Anterior cingulate cortex (tissue), 58 donors: ENCODE measurements at places on chromosomes 3 and 15.

GRCh38 chr3:72810659-72811434, 37.4 kb downstream of the SHQ1 start:
- no peak for DNase-seq

- no peak for DNase-seq
These were observed 201.3 kb upstream of the PRICKLE2 start for GRCh38 chr3:64426551-64426950.

GRCh38 chr15:47301481-47301880, 415.8 kb upstream of the SEMA6D start:
- no peak for DNase-seq

GRCh38 chr3:31876331-31876730, 104.7 kb downstream of the OSBPL10 start:
- DNase-seq, result peak; percentile 32

DNA sequence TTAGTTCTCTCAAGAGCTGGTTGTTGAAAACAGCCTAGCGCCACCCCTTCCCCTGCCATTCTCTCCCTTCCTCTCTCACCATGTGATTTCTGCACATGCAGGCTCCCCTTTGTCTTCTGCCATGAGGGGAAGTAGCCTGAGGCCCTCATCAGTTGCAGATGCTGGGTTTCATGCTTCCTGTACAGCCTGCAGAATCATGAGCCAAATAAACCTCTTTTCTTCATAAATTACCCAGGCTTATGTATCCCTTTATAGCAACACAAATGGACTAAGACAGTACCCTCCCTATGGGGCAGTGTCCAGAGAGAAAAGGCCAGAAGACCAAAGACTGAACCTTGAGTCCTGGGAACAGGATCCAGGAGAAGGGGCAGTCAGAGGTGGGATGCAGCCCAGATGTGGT, 54.7 kb downstream of the CLEC3B start:
- no peak for DNase-seq

GRCh38 chr15:60651734-60652141, 172.8 kb upstream of the ICE2 start:
- DNase-seq, result no peak

DNA sequence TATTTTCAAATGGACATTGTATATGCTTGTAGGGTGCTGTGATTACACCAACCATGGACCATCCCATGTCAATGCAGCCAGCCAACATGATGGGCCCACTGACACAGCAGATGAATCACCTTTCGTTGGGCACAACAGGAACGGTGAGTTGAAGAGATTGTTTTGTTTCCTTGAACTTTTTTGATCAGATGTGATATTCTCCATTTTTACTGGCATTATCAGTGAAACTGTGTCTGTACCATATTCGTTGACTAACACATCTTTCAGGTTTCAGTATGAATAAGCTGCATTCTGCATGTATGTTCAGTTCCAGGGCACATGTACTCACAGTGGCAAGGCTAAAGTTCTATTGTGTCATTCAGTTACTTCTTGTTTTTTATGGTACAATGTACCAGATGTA, 655.2 kb downstream of the RBMS3 start:
- no peak for DNase-seq

DNA sequence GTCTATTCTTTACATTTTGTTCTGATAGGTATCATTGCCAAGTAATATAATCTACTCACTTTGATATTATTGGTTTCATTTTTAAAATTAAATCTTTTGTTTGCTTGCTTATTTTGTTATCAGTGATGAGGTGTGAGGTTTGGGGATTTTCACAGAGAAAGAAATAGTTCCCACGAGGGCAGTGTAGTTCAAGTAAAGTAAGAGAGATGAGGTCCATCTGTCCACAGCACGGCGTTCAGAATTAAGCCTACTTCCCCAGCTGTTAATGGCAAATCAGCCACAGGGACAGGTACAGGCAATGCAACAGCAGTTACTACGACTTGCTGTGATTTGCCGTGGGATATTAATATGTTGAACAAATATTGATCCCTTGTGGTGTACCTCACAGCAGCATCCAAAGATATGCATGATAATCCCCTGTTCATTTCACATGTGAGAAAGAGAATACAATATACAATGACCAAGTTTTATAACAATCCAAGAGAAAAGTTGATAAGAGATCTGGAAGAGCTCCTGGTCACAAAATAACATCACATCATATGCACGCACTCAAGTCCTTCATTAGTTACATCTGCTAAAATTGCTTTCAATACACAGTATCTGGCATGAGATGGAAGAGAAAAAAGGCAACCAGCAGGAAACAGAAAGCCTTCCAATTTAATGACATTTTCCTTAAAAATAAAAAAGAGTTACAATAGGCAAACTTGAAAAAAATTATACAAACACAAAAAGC, 131.6 kb downstream of the TUSC7 start:
- DNase-seq, result no peak
